ENCODE measurements at places on chromosomes 2 and 18.

GRCh38 chr18:7514796-7515440 lies 52.2 kb upstream of the PTPRM start:
- DNase-seq: no peak

GRCh38 chr18:80197528-80197927 lies 49.8 kb downstream of the PARD6G start:
- DNase-seq: no peak

GRCh38 chr18:12036201-12036751 lies 55.0 kb downstream of the IMPA2 start:
- DNase-seq: no peak

GRCh38 chr2:148209603-148210002 lies 188.7 kb downstream of the MBD5 start:
- no peak for DNase-seq

DNA sequence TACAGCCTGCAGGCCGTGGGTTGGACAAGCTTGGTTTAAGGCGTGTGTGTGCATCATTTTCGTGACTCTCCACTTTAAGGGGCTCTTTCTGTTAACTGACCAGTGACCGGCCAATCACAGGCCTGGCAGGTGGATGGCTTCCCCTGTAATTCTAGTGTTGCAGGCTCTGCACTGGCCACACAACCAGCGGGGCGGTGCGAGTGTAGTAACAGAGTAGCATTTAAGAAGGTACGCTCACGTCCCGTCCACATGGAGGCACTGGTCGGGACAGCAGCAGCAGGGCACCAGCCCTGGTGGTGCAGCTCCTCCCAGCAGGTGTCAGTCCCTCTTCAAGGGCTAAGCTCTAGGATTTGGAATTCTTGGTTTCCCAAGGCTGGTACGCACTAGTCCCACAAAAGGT lies 8.0 kb upstream of the ANO7 start:
- DNase-seq: no peak

- no peak for DNase-seq
Measured at GRCh38 chr2:156430980-156431358, 5.2 kb upstream of the GPD2 start.

All from skeletal muscle cell (primary cell).